Non-pigmented ciliary epithelial cell (primary cell): ENCODE measurements at places on chromosomes 4 and X.

- DNase-seq: no peak
These were observed 137.1 kb downstream of the AMELX start for GRCh38 chrX:11430271-11430670.

- no peak for DNase-seq
These were observed 98.9 kb upstream of the BLTP1 start for GRCh38 chr4:122053186-122053585.

GRCh38 chrX:29792335-29792734 is 423.0 kb upstream of the MAGEB2 start:
- DNase-seq: no peak

GRCh38 chrX:70774223-70774622 is 134.3 kb downstream of the TEX11 start:
- no peak for DNase-seq
